ENCODE measurements at places on chromosomes 1 and 21.

DNA sequence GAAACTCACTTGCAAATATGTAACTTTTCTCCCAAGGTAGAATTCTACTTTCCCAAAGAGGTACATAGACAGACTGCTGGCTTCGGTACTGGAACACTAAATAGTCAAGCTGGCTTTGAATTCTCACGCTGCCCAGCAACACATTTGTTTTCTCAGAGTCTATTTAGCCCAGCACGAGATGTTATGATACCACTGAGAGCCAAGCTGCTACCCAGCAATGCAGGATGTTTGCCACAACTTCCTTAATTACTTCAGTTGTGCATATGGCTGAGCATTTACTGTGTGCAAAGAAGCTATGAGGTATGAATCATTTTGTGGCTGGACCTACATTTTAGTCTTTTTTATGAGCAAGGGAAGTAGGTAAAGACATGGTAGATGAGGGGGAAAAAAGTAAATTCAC, 793.2 kb downstream of the PLA2G4A start:
- DNase-seq = no peak

DNA sequence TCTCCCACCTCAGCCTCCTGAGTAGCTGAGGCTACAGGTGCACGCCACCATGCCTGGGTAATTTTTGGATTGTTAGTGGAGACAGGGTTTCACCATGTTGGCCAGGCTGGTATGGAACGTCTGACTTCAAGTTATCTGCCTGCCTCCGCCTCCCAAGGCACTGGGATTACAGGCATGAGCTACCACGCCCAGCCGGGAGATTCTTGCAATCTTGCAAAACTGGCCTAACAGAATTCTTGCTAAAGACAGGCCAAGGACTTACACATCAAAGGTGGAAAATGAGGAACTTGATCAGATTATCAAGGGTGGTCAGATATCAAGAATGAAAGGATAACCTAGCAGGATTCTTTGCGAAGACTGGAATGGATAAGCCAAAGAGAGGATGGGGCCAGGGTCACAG, 98.3 kb upstream of the TIAM1 start:
- no peak for DNase-seq

DNA sequence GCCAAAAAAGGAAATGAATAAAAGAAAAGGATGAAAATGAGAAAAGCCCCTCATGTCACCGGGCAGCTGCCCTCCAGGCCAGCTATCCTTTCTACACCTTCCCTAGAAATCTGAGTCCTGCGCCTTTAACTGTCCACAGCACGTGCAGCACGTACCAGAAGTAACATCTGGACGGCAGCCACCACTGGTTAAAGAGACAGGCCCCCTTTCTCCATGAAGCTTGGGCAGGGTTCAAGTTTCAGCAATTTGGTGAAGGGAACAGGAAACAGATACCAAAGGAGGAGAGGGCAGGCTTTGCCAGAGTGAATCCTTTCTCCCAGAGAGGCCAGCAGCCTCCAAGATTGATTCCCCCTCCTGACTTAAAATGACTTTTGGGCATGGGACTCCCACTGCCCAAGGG, 3.6 kb upstream of the KIAA2013 start:
- peak; percentile 70 for DNase-seq

DNA sequence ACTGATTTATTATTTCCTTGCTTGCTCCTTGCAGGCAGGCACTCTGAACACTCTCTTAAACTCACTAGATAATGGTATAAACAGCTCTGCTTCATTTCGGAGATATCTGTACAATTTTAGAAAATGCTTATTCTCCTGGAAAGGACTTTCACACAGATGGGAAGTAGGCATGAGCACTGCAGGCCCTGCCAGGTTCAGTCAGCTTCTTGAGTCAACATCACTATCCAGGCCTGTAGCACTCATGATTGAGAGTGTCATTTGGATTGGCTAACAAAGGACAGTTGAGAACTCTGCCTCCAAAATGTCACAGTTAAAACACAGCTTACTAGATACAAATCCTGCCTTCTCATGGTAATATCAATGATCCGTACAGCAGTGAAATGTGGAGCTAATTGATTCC, 181.9 kb downstream of the CYYR1 start:
- DNase-seq = no peak

GRCh38 chr1:177857285-177857684, 112.6 kb downstream of the SEC16B start:
- DNase-seq = no peak

DNA sequence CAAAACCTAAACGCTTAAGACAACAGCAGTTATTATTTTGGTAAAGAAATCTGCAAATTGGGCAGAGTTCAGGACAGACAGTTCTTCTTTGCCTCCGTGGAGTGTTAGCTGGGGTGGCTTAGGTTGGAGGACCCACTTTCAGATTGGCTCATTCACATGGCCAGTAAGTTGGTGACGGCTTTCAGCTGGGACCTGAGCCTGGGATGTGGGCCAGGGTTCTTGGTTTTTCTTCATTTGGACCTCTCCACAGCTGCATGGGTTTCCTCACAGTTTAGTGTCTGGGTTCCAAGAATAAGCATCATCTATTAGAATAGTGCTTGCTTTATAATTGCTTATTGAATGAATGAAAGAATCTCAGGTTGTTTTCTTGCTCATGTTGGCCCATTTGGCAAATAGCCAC, 72.2 kb downstream of the ATF6 start:
- DNase-seq = no peak

- DNase-seq = no peak
Measured at GRCh38 chr21:42298237-42298636, 17.0 kb downstream of the TFF3 start.

- DNase-seq = no peak
Measured at GRCh38 chr1:22888320-22889075, 84.2 kb downstream of the LACTBL1 start.

DNA sequence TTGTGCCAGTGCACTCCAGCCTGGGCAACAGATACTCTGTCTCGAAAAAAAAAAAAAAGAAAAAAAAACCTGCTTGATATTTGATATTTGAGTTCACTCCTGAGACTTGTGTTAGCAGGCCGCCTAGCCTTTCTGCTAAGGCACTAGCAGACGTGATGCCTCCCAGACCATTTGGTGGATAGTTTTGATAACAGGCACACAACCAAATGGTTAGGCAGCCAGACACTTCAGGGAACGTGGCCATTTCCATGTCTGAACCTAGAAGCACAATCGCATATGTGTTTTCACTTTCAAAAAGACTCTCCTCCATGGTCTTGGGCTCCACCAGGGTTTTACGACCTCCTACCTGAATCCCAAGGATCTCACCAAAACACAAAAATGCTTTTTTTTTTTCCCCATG, 1319.5 kb downstream of the BRINP3 start:
- no peak for DNase-seq

DNA sequence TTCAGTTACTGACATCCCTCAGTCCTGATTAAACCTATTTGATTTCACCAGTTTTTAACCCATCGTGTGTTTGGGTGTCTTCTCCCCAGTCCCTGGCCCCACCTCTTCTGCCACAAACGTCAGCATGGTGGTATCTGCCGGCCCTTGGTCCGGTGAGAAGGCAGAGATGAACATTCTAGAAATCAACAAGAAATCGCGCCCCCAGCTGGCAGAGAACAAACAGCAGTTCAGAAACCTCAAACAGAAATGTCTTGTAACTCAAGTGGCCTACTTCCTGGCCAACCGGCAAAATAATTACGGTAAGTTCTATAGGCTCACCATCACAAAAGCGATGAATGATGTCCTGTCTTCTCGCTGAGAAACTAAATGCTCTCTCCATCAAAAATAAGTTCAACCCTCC, 28.7 kb downstream of the NBPF3 start:
- DNase-seq = no peak

GRCh38 chr21:28604946-28605537, 387.6 kb downstream of the LTN1 start:
- peak; percentile 6 for DNase-seq

GRCh38 chr1:219712506-219712905, 99.6 kb upstream of the ZC3H11B start:
- DNase-seq = no peak

GRCh38 chr1:237562242-237562823, 328.4 kb downstream of the ZP4 start:
- DNase-seq = peak; percentile 27

Data from GM20000 (cell line).